Retina (tissue), 1 donor: ENCODE measurements at places on chromosomes 13 and 19.

DNA sequence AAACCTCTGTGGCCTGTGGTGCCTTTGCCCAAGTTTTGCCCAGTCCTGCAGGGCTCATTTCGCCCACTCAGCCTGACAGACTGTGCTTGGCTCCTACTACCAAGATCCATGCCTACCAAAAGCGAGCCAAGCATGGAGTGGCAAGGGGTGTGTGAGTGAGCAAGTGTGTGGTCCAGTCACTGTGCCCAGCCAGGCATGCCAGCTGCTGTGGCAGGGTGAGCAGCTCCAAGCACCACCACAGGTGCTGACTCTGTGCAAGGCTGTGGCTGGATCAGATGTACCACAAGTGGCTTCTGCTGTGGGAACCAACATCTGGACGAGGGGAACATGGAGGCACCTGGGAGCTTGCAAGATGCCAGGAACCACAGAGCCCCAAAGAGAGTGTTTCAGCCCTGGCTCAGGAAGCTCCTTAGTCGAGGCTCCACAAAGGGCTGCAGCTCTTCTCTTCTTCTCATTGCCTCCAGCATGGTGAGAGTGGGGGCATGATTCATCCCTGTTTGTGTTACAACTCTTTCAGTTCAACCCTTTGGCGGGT lies 1564.2 kb upstream of the MIR17HG start:
- DNase-seq: no peak

DNA sequence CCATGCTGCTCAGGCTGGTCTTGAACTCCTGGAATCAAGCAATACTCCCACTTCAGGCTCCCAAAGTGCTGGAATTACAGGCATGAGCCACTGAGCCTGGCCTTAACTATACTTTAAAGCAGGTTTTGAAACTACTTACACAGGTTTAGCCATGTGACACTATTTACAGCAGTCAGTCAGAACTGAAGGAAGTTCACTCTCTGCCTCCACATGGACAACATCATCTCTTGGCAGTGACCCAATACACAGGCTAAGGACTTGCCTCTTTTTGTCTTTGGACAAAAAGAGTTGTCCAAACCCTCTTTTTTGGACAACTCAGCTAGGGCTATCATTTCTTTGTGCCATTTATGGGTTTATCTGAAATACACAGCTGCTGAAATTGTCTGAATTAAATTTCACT lies 89.0 kb upstream of the CLDN10 start:
- DNase-seq: no peak

DNA sequence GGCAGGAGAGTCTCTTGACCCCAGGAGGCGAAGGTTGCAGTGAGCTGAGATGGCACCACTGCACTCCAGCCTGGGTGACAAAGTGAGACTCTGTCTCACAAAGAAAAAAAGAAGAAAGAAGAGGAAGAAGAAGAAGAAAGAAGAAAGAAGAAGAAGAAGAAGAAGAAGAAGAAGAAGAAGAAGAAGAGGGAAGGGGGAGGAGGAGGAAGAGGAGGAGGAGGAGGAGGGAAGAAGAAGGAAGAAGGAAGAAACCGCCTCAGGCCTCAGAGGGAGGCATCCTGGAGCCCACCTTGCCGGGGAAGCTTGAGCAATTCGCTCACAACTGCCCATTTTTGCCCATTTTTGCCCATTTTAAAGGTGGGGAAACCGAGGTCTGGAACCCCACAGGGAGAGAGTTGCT lies 9.5 kb downstream of the FCGBP start:
- DNase-seq: no peak

GRCh38 chr19:39968789-39969188 lies 2.2 kb upstream of the PSMC4 start:
- no peak for DNase-seq

GRCh38 chr19:53196777-53197396 lies 3.7 kb upstream of the ZNF665 start:
- peak; percentile 89 for DNase-seq

DNA sequence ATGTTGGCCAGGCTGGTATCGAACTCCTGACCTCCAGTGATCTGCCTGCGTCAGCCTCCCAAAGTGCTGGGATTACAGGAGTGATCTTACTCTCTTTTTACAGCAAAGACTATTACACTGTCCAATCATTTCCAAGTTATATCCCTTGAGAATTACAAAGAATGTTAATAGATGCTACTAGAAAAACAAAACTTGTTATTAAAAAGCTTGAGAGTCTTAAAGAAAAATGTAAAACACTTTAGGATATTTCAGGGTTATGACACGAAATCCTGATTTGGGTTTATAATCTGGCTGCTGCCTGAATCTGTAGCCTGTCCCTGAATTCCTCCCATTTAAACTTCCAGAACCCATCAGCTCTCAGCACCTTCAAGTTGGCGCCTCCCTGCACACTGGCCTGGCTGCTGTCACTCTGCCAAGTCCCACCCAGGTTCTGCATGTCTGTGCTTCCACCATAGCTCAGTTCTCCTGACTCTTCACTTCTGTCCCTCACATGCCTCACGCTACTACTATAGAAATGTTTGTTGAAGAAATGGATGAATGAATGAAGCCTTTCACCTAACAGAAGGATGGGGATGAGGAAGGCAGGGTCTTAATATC lies 55.8 kb upstream of the RFXAP start:
- DNase-seq: no peak

- DNase-seq: no peak
Measured at GRCh38 chr13:89407357-89407756, 1736.2 kb downstream of the SLITRK5 start.
